ENCODE measurements at places on chromosomes 6 and 20.

GRCh38 chr20:51484141-51484815 is 58.2 kb downstream of the NFATC2 start:
- DNase-seq, result no peak

GRCh38 chr6:13120483-13121482 is 207.6 kb downstream of the TBC1D7 start:
- DNase-seq, result no peak

GRCh38 chr6:147707524-147707923 is 199.0 kb downstream of the SAMD5 start:
- DNase-seq, result no peak

GRCh38 chr20:16608277-16608650 is 35.0 kb upstream of the KIF16B start:
- DNase-seq, result no peak

GRCh38 chr6:37187321-37188022 is 17.5 kb downstream of the PIM1 start:
- DNase-seq, result no peak

DNA sequence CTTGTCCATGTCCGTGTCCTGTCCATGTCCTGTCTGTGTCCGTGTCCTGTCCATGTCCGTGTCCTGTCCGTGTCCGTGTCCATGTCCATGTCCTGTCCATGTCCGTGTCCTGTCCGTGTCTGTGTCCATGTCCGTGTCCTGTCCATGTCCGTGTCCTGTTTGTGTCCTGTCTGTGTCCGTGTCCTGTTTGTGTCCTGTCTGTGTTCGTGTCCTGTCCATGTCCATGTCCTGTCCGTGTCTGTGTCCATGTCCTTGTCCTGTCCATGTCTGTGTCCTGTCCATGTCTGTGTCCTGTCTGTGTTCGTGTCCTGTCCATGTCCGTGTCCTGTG is 55.0 kb upstream of the BHLHE23 start:
- DNase-seq, result no peak

- no peak for DNase-seq
Observed at GRCh38 chr6:108671790-108672189, 111.1 kb downstream of the FOXO3 start.
